ENCODE measurements at places on chromosomes 2 and 18.

DNA sequence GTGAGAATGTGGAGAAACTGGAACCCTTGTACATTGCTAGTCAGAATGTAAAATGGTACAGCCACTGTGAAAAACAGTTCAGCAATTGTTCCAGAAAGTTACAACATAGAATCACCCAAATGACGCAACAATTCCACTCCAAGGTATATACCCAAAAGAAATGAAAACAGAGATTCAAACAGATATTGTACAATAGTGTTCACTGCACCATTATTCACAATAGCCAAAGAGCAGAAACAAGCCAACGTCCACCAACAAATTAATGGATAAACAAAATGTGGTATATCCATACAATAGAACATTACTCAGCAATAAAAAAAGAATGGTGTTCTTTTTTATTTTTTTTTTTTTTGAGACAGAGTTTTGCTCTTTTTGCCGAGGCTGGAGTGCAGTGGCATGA is 10.9 kb downstream of the CLASP1 start:
- no peak for DNase-seq

- no peak for DNase-seq
Measured at GRCh38 chr18:9055626-9056025, 46.9 kb upstream of the NDUFV2 start.

DNA sequence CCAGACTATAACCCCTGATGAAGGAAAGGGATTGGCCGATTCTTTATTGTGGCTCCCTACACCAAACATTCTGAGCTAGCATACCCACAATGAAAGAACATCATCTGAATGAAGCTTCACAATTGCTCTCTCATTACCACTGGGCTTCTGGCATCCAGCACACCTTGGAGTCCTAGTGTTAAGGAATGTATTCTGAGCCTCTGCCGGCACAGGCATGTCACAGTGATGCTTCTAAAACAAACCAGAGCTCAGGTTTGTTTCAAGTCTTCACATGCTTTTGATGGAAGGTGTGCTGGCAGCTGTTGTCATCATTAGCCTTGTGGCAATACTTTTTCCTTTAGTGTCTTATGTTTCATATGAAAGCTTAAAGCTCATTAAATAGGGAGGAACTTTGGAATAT is 76.3 kb upstream of the RBBP8 start:
- DNase-seq = no peak

GRCh38 chr2:201984800-201985525 is 48.7 kb upstream of the FZD7 start:
- no peak for DNase-seq

GRCh38 chr18:24499814-24500213 is 39.4 kb downstream of the HRH4 start:
- DNase-seq = no peak

- no peak for DNase-seq
Measured at GRCh38 chr2:105885456-105885855, 140.7 kb downstream of the NCK2 start.

- no peak for DNase-seq
Measured at GRCh38 chr2:125175415-125175814, 1150.3 kb downstream of the CNTNAP5 start.

DNA sequence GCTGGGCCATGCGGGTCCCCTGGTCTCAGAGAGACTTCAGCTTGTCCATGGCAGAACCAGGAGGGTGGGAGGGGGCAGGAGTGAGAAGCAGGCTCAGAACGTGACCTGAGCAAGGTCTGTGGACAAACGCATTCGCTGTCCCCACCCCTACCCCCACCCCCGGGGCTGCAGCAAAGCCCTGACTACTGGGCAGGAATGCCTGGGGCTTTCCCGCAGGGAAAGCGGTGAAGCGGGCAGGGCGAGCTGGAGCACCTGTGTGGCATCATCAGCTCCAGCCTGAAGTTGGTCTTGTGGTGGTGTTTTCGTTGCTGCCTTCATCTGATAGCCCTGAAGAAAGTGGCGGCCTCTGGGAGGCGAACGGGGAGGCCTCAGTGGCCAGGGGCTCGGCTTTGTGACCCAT is 26.1 kb upstream of the ALKAL2 start:
- DNase-seq = no peak

GRCh38 chr2:142754182-142754581 is 123.3 kb upstream of the KYNU start:
- no peak for DNase-seq

- no peak for DNase-seq
Measured at GRCh38 chr18:79367989-79368388, 27.7 kb upstream of the NFATC1 start.

DNA sequence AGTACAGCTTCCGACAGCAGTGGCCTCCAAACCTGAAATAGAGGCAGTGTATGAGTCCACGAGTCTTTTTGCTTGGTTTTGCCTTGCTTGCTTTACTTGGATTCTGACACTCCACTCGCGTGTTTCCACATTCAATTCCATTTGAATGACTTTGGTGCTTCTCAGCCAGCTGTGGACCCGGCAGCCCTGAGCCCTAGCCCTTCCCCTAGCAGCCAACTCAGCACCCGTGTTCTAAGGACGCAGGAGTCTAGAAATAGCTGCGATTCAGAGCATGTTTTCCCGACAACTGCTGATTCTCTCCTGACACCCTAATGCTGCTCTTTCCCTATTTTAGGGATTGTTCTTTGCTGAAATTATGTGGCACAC is 20.6 kb downstream of the LRRFIP1 start:
- DNase-seq = no peak

- no peak for DNase-seq
Measured at GRCh38 chr2:127155947-127156346, 49.0 kb upstream of the BIN1 start.

DNA sequence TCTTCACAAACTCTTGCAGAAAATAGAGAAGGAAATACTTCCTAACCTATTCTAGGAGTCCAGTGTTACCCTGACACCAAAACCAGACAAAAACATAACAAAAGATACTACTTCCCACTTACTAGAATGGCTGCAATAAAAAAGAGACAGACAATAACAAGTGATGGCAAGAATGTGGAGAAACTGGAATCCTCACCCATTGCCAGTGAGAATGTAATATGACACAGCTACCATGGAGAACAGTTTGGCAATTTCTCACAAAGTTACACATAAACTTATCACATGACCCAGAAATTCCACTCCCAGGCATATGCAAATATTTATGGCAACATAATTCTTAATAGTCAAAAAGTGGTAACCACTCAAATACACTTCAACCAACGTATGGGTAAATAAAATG is 209.8 kb upstream of the CTAGE1 start:
- no peak for DNase-seq

DNA sequence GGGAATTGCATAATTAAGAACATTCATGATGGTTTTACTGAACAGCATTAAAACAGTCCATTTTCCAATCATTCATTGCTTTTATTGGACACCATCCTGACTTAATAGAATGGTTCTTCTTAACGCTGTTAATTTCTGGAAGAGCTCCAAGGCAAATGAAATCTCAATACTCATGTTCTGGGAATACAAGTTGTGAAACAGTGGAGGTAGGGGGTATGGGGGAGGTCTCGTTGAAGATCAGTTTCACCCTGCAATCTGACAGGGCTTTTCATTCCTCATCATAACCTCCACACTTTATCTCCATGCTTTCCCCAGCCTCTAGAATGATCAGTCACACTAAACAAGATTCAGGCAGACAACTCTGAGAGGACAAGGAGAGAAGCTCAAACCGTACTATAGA is 113.6 kb downstream of the ETAA1 start:
- no peak for DNase-seq

All from aorta (tissue), 5 donors.